ENCODE measurements at places on chromosomes 12 and 14.

GRCh38 chr12:51357374-51358047 is 11.0 kb upstream of the CELA1 start:
- DNase-seq, result no peak

- no peak for DNase-seq
These were observed 99.3 kb upstream of the IFNG-AS1 start for GRCh38 chr12:67889931-67890330.

DNA sequence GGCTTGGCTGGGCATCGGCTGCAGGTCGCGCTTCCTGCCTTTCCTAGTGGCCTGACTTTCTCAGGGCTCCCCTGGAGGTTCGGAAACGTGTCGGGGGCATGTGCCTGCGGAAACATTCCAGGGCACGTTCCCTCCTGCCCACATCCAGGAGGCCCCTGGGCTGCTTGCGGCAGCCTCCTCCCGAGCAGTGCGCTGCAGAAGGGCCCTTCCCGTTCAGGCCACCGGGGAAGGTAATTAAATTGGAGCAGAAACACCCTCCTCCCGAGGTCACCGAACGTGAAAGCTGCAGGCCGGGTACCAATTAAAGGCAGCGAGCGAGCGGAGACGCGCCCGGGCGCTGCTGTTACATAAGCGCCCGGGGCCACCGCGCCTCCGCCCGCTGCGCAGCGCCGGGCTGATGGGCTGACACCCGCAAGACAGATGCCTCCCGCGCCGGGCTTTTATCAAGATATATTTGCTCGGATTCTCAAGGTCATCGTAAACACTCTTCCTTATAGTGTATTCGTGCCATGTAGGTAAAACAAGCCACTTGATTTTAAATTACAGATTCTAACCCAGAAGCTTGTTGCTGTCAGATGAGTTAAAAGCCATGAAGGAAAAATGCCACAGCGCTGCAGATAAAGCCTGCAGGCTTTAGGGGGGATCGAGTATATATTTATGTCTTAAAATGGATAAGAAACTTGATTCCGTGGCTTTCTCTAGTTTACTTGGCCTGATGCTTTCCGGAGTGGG is 31.4 kb downstream of the SSPN start:
- no peak for DNase-seq

GRCh38 chr12:69070319-69071090 is 137.5 kb upstream of the CPM start:
- DNase-seq, result peak; percentile 39

DNA sequence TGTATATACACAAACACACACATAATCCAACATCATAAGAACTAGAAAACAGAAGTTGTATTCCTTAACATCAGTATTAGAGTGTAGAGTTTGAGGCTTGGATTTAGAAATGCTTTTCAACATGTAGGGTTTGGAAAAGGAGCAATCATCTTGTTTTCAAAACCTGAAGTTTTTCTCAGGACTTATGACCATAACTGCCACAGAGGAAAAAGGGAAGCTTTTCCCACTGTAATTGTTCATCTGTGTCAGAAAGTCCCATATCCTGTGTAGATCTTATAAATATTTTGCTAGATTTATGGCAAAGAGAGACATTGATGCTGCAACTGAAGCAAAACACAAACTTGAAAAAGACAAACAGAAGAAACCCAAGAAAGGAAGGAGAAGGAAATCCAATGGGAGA is 115.7 kb downstream of the GRIP1 start:
- DNase-seq, result no peak

GRCh38 chr12:53972152-53972702 is 699 bp upstream of the HOXC11 start:
- DNase-seq, result no peak

DNA sequence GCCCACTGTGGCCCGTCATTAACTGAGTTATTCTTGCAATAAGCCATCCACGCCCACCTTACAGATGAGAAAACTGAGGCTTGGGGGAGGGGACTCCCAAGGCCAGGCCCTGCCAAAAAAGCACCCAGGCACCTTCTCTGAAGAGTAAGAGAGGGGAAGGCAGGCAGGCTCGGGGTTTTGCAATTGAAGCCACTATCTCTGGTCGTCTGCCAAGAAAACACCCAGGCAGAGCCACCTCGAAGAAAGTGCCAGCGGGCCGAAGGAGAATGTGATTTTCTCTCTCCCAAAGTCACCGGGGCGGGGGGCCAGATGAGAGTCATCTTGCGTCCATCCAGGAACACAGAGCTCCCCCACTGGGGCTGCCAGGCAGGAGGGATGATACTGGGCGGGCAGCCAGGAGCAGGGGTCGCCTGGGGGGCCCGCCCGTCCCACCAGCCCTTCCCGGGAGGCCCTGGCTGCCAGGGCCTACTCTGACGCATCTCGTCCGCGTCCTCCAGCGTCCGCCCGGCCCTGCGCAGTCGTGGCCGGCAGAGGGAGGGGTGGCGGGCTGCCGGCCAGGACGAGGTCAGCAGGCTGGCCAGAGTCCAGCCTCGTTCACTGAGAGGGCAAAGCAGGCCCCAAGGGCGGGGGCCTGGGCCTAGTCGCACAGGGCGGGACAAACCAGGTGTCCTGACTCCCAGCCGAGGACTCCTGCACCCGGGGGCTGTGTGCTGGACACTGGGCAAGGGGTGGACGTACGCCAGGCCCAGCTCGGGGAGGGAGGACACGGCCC is 74.3 kb downstream of the RFLNA start:
- no peak for DNase-seq

- no peak for DNase-seq
These were observed 293.2 kb downstream of the DPF3 start for GRCh38 chr14:72600551-72601330.

DNA sequence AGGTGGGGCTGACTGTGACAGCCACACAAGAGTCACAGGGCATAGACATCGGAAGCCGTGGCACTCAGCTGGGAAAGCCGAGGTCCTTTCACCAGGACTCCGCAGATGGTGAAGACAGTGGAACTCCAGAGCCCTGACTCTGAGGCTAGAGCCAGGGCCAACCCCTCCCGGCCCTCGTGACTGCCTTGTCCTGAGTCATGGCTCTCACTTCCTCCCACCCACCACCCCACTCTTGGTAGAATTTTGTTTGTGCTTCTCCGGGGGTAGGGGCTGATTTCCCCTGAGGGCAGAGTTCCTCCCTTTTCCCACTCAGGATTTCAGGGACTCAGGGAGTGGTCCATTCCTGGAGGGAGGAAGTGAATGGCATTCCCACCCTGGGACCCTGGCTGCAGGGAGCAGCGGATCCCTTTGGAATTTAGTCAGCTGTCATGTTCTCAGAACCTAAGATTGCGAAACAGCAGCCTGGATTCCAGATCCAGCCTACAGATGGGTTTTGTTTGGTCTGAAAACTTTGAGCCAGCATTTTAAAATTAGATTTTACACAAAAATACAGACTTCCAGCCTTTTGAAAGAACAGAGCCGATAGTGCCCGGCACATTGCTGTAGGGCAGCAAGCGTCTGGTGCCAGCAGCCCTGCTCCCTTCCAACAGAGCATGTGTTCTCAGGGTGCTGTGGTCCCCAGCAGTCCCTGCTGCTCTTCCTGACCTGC is 50.7 kb downstream of the TPCN1 start:
- no peak for DNase-seq

GRCh38 chr12:21353487-21353886 is 18.8 kb upstream of the SLCO1A2 start:
- DNase-seq, result no peak

DNA sequence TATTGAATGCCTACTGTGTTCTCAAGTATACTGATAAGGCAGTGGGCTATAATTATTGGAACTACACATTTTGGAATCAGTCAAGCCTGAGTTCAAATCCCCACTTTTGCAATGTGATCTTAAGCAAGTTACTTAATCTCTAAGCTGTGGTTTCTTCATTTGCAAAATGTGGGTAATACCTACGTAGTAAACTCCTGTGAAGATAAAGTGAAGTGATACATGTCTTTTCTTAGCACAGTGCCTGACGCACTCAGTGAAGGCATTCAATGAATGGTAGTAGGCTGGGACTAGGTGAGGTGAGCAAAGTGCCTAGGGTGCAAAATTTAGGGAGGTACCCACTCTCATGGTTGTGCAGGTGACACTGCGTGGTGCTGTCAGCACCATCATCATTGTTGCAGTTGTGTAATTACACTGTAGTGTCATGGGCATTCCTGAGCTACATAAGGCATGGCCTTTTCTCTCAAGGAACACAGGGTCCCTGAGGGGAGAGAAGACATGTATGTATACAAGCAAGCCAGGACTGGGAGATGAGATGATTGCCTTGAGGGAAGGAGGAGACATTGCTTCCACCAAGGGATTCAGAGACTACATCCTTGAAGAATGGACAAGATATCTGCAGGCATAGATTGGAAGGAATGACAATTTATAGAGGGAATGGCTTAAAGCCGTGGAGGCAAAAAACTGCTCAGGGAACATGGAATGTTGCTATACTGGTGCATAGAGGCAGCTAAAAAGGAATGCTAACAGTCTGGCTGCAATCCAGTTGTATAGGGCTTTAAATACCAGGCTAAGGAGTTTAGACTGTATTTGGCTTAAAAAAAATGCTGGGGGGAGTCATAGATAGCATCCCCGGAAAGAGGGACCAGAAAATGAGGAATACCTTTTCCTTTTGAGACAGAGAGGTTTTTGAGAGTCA is 129.2 kb upstream of the ARHGAP5 start:
- peak; percentile 19 for DNase-seq

DNA sequence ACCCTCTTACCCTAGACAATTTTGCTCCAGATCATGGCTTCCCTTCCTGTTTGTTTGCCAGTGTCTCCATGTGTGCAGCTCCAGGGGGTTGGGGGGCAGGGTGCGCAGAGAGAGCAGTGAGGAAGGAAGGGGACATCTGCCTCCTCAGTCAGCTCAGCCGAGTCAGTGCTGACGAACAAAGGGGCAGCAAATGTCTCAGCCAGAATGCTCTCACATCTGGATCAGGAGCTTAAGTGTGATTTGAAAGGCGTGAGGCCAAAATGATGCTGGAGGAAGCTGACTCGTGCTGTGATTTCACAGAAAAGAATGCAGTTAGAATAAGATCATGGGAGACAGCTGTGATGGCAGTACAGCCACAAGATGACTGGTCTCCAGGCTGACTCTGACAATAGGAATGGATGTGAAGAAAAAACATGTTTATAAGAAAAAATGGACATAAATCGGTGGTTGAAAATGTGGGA is 27.1 kb upstream of the CDK17 start:
- DNase-seq, result no peak

DNA sequence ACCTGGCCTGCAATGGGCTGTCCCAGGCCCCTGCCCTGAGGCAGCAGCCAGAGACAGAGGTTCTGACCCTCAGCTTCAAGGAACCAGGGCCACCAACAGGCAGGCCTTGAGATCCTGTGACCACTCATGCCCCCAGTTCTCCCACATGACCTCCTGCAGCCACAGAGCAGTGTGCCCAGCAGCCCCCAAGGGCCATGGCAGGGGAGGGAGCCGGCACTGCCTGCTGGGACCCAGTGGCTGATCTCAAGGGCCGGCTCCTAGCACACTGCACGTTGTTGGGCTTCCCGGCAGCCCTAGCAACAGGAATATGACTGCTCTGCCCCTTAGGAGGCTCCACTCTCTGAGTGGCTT is 14.8 kb downstream of the DEGS2 start:
- no peak for DNase-seq

GRCh38 chr14:20986811-20987210 is 3.0 kb upstream of the METTL17 start:
- DNase-seq, result no peak

GRCh38 chr14:28294834-28295440 is 471.6 kb upstream of the FOXG1 start:
- no peak for DNase-seq

- no peak for DNase-seq
These were observed 407 bp downstream of the HEATR5A start for GRCh38 chr14:31419967-31420318.

DNA sequence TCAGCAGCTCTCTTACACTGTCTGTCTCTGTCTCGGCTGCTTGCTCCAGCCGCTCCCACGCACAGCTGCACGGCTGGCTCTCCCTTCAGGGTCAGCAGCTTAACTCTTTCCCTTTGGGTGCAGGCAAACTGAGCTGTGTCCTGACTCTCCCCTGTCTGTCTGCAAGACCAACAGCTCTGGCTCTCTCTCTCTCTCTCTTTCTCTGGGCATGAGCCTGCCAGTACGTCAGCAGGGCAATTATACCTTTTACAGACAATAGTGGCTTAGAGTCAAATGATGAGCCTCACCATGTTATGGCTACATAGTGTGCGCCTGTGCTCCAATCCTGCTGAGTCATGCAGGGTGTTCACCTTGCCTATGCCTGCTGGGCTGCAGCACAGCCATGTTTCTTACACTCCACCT is 120.5 kb upstream of the DDHD1 start:
- DNase-seq, result no peak

GRCh38 chr12:132525833-132526455 is 36.0 kb downstream of the FBRSL1 start:
- no peak for DNase-seq

DNA sequence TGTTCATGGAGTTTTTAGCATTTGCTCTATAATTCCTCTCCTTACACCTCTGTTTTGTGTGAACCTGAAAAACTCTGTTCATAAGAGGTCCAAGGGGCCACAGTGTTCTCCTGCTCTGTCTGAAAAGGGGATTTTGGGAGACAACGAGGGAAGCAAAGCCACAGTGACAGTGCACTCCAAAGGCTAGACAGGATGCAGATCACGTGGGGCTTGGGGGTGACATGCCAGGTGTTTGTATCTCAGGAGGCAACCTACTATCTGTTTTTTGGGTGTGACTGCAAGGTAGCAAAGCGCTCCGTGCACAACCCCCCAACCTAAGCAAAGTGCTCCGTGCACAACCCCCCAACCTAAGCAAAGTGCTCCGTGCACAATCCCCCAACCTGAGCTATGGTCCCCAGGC is 5.1 kb upstream of the CHD4 start:
- peak; percentile 40 for DNase-seq

- DNase-seq, result no peak
These were observed 19.1 kb downstream of the VRK1 start for GRCh38 chr14:96816281-96816680.

DNA sequence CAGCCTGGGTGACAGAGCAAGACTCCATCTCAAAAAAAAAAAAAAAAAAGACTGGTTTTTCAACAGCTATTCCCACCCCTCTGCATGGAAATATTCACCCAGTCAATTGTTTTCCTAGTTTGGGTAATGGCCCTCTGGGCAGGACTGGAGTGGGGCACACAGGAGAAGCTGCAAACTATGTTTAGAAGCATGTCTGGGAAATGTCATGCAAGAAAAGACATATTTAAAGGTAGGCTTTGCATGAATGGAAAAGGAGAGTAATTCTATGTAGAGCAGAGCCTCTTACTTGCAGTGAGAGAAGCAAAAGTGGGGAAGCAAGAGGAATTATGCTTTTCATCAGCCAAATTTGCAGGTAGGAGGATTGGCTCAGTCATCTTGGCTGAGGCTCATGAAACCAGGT is 276.5 kb upstream of the PLEKHG7 start:
- DNase-seq, result no peak

Data from CD4-positive, alpha-beta memory T cell (primary cell).